ENCODE measurements at places on chromosomes 3 and 15.

DNA sequence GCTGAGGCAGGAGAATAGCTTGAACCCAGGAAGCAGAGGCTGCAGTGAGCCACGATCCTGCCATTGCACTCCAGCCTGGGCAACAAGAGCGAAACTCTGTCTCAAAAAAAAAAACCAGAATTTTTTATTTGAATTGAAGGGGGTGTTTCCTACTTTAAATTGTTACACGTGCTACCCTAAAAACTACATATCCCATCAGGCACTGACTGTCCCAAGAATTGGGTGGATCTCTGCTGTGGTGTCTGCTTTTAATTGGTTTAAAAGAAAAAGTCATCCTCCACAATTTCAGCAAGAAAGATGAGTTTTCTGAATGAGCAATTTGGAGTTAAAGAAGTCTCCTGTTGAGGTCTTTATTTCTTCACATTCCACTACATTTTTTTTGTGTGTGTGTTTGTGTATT is 2.1 kb downstream of the PDIA3 start:
- DNase-seq: no peak

GRCh38 chr15:66879531-66880368 is 177.7 kb downstream of the SMAD6 start:
- no peak for DNase-seq

GRCh38 chr3:195270079-195270816 is 711 bp downstream of the XXYLT1 start:
- DNase-seq: no peak

GRCh38 chr3:110494728-110495127 is 576.9 kb upstream of the NECTIN3 start:
- DNase-seq: no peak

DNA sequence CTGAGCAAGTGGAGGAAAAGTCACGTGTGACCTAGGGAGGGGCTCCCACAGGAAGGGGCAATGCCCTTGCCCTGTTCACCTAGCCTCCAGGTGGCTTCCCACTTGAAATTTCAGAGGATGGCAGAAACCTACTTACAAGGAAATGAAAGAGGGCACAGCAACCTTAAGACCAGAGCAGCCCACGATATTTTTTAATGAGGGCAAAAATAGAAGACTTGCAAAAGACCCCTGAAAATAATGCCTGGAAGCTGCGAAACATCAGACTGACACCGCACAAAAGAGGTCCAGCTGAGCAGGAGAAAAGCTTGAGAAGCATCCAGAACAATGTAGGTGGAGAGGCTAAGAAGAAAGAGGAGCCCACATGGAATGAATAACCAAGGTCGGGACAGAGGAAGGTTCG is 66.1 kb downstream of the KLF15 start:
- no peak for DNase-seq

DNA sequence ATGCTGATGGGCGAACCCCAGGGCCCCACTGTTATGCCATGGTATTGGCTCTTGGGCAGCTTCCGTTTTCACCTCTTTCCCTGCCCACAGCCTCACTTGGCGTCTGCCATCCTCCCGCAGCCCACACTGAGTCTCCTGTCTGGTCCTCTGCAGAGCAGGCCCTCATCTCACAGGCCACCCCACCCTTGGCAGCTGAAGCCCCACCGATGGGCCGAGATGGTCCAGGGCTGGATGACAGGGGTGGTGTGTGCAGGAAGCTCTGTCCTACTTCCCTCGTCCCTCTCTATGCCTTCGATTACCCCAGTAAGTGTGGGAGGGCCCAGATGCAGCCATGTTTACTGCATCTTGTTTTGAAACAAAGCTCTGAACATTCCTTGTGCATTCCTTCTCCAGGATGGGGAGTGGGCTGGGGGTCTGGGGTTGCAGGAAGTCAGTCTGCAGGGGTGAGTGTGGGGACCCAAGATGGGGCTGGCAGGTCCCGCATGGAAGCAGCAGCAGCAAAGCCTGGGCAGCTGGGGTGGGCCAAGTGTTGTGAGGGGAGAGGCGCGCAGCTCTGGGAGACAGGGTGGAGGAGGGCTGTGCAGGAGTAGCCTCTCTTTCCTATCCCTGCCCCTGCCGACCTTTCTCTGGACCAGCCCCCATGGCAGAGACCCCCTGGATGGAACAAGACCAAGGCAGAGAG is 20.9 kb downstream of the TBC1D21 start:
- no peak for DNase-seq

- no peak for DNase-seq
These were observed 54.0 kb downstream of the B3GNT5 start for GRCh38 chr3:183306798-183307671.

- DNase-seq: no peak
These were observed 50.2 kb downstream of the IMPG2 start for GRCh38 chr3:101270149-101270548.

GRCh38 chr15:95944193-95944592 is 386.3 kb upstream of the NR2F2 start:
- no peak for DNase-seq

GRCh38 chr3:73542136-73542535 is 82.6 kb downstream of the PDZRN3 start:
- DNase-seq: no peak

DNA sequence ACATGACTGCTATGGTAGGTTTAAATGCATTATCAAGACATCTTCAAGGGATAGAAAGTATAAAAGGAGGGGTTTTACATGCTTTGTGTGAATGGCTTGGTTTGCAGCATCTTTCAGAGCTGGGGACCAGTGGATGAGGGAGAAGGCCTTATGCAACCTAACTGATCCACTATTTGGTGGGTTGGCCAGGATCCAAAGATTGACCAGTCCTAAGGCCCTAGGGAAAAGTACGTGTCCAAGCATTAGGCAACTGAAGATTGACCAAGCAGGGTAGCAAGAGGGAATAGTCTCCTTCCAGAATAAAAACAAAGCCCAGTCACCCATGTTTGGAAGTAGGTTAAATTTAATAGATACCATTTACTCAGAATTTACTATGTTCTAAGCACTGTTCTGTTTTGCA is 509.3 kb downstream of the EPHB1 start:
- DNase-seq: no peak

GRCh38 chr15:57184502-57184901 is 191.8 kb upstream of the CGNL1 start:
- no peak for DNase-seq

DNA sequence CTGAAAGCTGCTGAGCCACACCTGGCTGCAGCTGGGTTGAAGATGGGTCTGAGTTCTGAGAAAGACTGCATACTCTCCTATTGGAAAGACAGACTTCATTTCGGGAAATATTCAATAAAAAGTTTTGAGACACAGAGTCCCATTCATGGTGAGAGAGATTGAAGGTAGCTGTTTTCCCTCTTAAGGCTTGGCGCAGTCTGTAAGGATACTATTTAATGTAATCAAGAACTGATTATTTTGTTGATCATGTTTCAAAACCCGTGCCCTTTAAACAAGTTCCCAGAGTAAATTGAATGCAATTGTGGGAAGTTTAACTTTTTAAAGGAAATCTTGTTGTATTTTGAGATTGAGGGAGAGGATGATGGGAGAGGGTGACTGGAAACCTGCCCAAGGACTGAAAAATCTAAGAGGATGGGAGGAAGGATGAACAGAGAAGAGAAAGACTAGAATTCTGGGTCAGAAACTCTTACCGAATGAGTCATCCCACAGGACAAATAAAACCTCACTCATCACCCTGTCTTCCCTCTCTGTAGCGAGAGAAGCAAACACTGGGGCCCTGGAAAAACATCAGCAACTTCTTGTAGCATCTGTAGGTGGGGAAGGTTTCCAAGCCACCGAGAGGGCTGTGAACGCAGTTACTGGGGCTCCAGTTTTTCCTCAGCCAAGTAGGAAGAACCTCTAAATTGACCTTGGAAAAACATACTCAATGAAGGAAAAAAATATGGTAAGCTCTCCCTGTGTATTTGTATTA is 193.2 kb upstream of the TPRG1 start:
- no peak for DNase-seq
